Thoracic aorta (tissue), 2 donors: ENCODE measurements at places on chromosomes 1 and 21.

DNA sequence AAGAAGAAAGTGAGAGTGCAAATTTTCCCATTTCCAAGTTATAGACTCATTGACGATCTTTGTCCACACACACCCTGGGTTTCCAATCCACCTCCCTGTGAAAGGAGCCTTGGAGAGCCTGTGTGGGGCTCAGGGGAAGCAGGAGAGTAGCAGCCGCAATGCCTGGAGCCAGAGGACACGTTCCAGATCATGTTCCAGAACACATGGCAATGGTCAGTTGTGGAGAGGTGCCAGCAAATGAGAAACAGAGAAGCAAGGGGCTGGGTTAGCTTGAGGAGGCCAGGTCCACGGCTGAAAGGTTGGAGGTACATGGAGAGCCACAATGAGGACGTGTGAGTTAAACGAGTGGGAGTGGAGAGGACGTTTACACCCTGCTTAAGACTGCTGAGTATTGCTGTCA is 33.0 kb upstream of the SIPA1L2 start:
- no peaks in the 10 kb centered on the region for H3K4me1 ChIP-seq
- H3K4me3 ChIP-seq: no peak overlapping the region
- DNase-seq: no peak
- no peaks in the 10 kb centered on the region for H3K27me3 ChIP-seq

DNA sequence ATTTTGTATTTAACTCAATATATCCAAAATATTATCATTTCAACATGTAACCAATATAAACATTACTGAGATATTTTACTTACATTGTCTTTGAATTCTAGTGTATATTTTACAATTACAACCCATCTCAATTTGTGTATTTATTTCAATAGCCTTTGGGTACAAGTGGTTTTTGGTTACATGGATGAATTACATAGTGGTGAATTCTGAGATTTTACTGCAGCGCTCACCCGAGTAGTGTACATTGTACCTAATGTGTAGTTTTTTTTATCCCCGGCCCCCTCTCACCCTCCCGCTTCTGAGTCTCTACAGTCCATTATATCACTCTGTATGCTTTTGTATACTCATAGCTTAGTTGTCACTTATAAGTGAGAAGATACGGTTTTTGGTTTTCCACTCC is 117.0 kb upstream of the GALNT2 start:
- no peak overlapping the region for H3K27ac ChIP-seq
- no peaks in the 10 kb centered on the region for H3K4me1 ChIP-seq
- H3K4me3 ChIP-seq: no peak overlapping the region
- H3K27me3 ChIP-seq: no peaks in the 10 kb centered on the region
- no peaks in the 10 kb centered on the region for H3K36me3 ChIP-seq

DNA sequence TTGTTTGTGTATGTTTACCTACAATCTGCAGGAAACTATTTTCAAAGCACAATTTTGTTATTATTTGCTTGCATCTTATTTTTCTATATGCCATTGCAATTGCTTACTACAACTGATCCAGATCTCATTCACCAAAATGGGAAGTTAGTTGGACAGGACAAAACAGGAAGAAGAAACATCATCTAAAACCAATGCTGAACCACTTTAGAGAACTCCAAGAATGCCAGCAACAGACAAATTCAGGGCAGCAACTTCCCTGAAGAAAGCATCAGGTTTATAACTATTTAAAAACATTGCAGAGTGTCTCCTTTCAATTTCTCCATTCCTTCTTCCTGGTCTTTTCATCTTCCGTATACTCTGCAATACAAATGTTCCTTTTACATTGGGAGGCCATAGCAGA is 82.4 kb upstream of the SMYD2 start:
- no peaks in the 10 kb centered on the region for H3K4me1 ChIP-seq
- no peaks in the 10 kb centered on the region for H3K36me3 ChIP-seq
- H3K27ac ChIP-seq: no peak overlapping the region
- no peak overlapping the region for H3K4me3 ChIP-seq
- no peaks in the 10 kb centered on the region for H3K27me3 ChIP-seq

- DNase-seq: no peak
- no peaks in the 10 kb centered on the region for H3K27me3 ChIP-seq
- H3K27ac ChIP-seq: no peak overlapping the region
- H3K36me3 ChIP-seq: no peaks in the 10 kb centered on the region
- H3K4me1 ChIP-seq: no peaks in the 10 kb centered on the region
- H3K4me3 ChIP-seq: no peak overlapping the region
Observed at GRCh38 chr1:68010090-68010489, 40.3 kb downstream of the DIRAS3 start.

DNA sequence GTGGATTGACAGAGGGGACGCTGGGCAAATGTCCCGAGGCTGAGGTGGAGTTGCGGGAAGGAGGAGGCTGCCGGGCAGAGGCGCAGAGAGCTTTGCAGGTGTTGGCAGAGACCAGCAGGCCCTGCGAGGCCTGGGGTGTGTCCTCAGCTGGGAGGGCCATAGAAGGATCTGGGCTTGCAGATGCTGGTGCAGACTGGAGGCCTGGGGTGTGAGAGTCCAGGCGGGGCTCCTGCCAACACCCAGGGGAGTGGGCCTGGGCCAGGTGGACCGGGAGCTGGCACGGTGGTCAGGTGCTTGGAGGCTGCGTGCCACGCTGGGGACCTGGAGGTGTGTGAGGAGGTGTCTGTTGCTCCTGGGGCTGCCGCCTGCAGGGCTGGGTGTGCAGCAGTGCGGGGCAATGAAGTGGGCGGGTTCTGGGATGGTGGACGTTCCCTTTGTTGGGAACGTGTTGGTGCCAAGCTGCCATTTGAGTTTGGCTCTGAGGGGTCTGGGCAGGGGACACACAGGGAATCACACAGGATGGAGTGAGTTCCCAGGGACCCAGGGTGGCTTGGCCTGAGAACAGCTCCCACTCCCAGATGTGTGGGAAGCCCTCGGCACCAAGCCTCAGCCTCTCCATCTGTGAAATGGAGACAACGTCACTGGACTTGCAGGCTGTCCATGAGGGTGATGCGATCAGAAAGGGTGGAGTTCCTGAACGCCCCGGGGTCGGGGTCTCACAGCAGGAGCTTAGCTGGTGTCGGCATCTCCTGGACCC is 39.9 kb upstream of the POFUT2 start:
- H3K27ac ChIP-seq: no peak overlapping the region
- no peaks in the 10 kb centered on the region for H3K27me3 ChIP-seq
- H3K36me3 ChIP-seq: no peaks in the 10 kb centered on the region
- DNase-seq: no peak
- peaks cover 14% of the 10 kb centered on the region for H3K4me1 ChIP-seq
- no peak overlapping the region for H3K4me3 ChIP-seq
